ENCODE measurements at places on chromosomes 2 and 18.
A peak's percentile ranks its signal among the peaks of the same experiment; 100 is the strongest.

- no peak for DNase-seq
Measured at GRCh38 chr2:191428141-191428540, 182.9 kb downstream of the MYO1B start.

- no peak for DNase-seq
Measured at GRCh38 chr2:4791488-4791887, 900.7 kb upstream of the SOX11 start.

- no peak for DNase-seq
Measured at GRCh38 chr2:235610696-235611257, 116.9 kb downstream of the AGAP1 start.

GRCh38 chr2:241197947-241198346 is 9.5 kb downstream of the ANO7 start:
- no peak for DNase-seq

GRCh38 chr2:48069769-48070168 is 163.5 kb upstream of the FBXO11 start:
- DNase-seq, result no peak

- no peak for DNase-seq
Measured at GRCh38 chr2:11896386-11896785, 150.0 kb downstream of the LPIN1 start.

- peak; percentile 11 for DNase-seq
Measured at GRCh38 chr2:185628985-185629384, 109.6 kb upstream of the FSIP2 start.

DNA sequence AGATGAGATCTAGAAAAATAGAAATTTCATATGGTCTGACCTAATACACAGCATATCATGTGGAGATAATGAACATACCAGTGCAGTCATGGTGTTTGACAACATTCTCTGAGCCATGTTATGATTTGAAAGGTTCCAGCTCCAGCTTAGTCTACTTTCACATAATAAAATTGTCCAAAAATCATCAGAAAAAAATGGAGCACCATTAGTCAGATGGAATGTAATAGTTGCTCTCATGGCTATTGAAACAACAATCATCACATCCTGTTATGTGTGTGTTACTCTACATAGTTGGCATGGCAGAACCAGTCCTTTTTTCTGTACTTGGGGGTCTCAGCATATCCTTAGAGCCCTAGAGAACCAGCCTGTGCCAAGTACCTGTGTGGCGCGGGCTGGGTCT is 678.9 kb upstream of the FANCL start:
- no peak for DNase-seq

GRCh38 chr2:7243276-7243675 is 326.1 kb downstream of the RNF144A start:
- DNase-seq, result no peak

DNA sequence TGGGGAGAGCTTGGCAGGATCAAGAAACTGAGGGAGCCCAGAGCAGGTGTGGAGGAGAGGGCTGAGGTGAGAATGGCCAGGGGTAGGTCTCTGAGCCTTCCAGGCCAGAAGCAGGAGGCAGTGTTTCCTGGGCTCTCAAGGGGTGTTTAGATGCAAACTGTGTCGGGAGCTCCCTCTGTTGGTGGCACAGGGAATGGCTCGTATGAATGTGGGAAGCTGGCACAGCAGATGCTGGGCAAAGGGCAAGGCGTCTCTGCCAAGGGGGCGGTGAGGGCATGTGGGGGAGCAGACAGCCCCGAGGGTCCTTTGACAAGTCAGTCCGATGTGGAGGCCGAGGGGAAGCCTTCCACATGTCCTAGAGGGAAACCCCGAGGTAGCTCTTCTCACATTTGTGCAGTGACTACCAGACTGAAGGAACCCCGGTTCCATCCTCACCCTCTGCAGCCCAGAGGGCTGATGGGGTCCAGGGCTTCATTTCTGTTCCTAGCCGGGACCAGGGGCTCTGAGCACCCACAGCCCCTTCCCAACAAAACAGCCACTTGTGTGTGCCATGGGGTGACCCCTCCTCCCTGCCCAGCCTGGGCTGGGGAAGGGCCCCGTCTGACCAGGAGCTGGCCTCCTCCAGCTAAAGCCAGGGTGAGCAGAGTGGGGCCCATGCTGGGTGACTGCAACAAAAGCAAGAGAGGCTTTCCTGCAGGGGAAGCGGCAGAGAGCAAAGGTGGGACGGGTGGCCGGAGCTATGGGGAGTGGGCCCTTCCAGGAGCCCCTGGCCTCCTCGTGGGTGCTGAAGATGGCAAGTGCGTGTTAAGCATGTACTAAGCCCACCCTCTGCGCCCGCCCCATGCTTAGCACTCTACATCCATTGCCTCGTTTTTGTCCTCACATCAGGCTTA is 103.4 kb downstream of the SEPTIN10 start:
- DNase-seq, result peak; percentile 77

- no peak for DNase-seq
Measured at GRCh38 chr2:205545971-205546816, 136.1 kb upstream of the NRP2 start.

DNA sequence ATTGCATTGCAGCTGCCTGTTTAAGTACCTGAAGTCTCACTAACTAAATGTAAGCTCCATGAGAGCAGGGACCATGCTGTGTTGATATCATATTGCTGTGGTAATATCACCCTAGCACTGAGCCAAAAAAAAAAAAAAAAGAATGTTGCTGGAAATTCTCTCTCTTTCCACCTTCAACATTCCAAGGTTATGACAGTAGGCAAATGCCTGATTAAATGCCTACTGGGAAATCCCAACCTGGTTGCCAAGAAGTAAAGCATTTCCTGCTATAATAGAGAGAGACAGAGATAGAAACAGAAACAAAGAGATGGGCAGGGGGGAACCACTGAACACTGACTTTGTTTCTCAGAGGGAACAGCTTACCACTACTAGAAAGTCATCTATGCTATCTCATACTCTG is 1604.2 kb downstream of the LRP1B start:
- no peak for DNase-seq

DNA sequence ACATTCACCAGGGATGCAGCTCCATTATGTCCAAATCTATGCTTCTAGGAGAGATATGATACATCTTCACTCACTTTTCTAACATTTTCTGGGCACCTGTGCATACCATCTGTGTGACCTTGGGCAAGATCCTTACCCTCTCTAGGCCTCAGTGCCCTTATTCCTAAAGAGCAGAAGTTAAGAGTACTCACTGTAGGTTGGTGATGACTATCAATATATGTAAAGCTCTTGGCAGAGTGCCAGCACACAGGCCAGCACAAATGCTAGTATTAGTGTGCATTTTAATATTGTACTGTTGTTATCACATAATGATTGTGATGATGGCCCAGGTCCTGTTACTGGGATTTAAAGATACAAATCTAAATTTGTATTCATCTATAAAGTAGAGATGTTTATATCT is 199.2 kb downstream of the RAD51AP2 start:
- no peak for DNase-seq

DNA sequence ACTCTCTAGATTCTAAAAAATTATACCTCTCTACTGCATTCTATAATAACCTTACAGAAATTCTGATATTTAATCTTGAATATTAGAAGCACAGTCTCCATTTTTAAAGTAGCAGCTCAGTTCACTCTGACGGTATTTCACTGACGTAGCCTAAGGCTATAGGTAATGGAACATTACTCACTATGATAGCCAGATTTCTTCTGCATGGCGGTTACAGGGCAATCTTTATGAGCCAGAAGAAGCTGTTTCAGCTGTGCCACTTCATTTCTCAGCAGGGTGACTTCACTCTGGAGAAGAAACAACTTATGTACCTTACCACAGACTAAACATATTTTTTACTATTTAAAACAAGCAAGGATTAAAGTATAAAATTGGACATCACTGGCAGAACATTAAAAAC is 75.3 kb upstream of the CHN1 start:
- no peak for DNase-seq

GRCh38 chr2:229634601-229635370 is 79.6 kb downstream of the DNER start:
- no peak for DNase-seq

- no peak for DNase-seq
Measured at GRCh38 chr18:63091671-63092364, 227.8 kb downstream of the BCL2 start.

DNA sequence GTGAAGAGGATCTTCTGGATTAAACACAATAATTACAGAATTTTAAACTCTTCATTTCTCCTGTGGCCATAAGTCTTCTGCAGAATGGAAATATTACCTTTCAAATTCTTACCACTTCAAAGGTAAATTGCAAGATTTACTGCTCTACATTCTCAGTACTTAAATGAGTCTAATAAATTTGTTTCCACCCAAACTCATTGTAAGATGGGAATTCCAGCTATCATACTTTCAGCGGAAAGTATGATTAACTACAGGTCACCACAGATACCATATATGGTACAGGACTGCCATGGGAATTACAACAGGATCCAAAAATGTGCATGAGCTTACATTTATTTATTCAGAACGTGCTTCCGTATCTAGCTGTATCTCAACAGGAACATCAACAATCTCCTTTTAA is 3.1 kb downstream of the DSC3 start:
- no peak for DNase-seq

GRCh38 chr2:66240286-66240685 is 194.6 kb upstream of the MEIS1 start:
- no peak for DNase-seq
